HS-27A (cell line): ENCODE measurements at places on chromosomes 11 and 22.

DNA sequence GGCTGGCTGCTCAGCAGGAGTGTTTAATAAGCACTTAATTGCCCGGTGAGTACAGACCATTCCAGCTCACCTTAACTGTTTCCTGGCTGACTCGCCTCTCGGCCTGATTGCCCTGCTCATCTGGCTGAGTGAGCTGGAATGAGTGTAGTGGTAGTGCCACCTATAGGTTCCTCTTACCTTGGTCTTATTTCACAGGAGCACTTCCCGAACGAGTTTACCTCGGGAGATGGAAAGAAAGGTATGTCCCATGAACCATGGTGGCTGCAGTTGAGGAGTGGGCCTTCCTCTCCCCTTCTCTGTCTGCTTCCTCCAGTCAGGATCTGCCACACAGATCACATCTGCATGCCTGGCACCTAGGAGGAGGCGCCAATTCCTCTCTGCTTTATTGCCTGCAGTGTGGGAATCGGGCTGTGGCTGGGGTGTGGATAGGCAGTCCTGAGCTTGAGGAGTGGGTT, 26.7 kb downstream of the UPB1 start:
- no peak for DNase-seq

- DNase-seq: no peak
Observed at GRCh38 chr11:126585388-126585773, 229.9 kb downstream of the ST3GAL4 start.

DNA sequence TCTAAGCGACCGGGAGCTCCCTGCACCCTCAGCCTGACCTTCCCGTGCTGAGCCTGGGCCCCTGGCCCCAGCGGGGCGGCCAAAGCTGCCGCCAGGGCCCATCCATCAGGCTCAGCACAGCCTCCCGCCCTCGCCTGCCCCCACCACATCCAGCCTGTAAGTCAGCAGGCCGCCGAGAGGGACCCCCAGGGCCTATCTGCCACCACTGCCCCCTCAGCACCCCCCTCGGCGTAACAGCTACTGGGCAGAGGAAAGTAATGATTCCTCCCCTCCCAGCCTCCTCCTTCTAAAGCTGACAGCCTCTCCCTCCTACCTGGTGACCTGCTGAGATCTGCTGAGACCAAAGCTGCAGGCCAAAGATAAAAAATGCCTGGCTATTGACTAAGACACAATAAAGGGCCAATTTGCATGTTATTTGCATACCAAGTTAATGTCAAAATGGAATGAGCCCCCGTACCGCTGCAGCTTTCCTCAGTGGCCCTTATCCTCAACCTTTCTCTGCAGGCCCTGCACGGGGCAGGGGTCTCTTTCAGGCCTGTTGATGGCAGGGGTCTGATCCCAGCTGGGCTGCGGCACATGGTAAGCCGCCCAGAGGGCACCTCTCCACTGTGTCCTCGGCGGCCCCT, 51.6 kb downstream of the RPUSD4 start:
- no peak for DNase-seq

DNA sequence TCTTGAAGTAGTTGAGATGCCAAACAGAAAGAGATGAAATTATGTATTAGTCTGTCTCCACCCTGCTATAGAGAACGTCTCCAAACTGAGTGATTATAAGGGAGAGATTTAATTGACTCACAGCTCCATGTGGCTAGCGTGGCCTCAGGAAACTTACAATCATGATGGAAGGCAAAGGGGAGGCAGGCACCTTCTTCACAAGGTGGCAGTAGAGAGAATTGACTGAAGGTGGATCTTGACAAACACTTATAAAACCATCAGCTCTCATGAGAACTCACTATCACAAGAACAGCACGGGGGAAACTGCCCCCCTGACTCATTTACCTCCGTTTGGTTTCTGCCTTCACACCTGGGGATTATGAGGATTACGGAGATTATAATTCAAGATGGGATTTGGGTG, 794.0 kb downstream of the CNTN5 start:
- no peak for DNase-seq

DNA sequence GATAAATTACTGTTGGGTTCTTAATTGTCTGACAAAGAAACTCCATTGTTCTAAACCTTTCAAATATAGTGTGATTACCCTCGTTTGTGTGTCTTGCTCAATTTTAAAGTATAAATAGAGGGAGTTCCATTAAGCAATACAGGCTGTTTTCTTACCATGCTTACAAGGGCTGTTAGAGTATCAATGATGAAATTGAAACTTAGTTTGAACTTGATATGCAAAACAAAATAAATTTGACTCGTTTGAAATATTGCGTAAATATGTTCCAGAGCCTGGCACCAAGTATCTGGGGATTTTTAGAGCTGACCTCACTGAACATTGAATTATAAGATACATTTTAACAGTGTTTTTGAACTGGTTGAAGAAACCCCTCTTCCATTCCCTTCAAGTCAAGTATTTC, 31.7 kb downstream of the TEAD1 start:
- no peak for DNase-seq
